ENCODE measurements at places on chromosomes 6 and 20.

DNA sequence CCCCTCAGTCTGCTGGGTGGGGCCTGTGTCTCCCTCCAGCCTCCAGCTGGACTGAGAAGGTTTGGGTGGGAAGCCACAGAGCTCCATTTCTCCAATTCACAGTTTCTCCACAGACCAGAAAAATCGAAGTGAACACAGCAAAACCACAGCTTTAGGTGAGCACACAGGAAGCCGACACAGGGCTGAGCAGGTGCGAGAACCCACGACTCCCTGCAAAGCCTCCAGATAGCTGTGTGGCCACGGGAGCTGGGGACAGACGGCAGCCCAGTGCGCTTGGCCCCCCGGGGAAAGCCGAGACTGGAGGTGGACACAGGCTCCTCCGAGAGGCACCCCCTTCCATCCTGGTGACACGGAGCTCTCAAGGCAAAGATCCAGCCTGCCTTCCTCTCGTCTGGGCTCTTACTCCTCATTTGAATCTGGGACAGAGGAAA lies 29.0 kb upstream of the MPC1 start:
- no peak for DNase-seq

- DNase-seq: no peak
Measured at GRCh38 chr6:125346201-125346925, 44.6 kb upstream of the HDDC2 start.

- no peak for DNase-seq
Measured at GRCh38 chr6:3009930-3010329, 10.2 kb downstream of the NQO2 start.

- DNase-seq: no peak
Measured at GRCh38 chr6:44219815-44220784, 3.3 kb upstream of the SLC29A1 start.

- DNase-seq: peak; percentile 64
Measured at GRCh38 chr6:52577022-52577777, at the start of gene TRAM2. TSS of gene TRAM2 (minus strand) at chr6:52577060. CDS start at chr6:52576915, 145 bp downstream.

- DNase-seq: no peak
Measured at GRCh38 chr6:96811136-96811535, 26.1 kb downstream of the GPR63 start.

DNA sequence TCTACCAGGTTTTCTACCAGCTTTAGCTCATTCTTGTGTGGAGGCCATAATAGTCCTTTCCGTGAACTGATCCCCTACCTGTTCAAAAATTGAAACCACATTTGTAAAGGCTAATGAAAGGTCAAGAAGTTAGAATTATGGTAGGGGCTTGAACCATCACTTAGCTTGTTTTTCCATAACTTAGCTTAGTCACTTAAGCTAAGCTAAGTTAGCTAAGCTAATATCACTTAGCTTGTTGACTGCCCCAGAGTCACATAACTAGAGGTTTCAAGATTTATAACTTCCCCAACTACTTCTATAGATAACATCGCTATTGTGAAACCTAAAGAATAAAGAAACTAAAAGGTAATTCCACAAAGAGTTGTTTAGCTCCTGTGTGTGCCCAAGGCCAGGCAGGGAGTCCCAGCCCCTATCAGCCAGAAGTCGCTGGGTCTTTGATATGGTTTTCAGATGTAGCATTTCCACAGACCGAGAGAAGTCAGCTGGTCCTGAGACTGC lies 131.8 kb downstream of the VEGFA start:
- DNase-seq: no peak
